Effector CD4-positive, alpha-beta T cell (primary cell): ENCODE measurements at places on chromosomes 7 and 10.

GRCh38 chr7:88205179-88205578, 14.7 kb downstream of the SRI start:
- no peak for DNase-seq

DNA sequence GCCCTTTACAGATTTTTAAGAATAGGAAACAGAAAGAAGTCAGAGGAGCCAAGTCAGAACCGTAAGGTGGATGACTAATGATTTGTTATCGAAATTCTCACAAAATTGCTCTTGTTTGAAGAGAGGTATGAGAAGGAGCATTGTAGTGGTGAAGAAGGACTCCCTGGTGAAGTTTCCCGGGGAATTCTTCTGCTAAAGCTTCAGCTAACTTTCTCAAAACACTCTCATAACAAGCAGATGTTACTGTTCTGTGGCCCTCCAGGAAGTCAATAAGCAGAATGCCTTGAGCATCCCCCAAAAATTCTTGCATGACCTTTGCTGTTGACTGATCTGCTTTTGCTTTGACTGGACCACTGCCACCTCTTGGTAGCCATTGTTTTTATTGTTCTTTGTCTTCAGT, 152.9 kb downstream of the HGF start:
- DNase-seq = no peak

DNA sequence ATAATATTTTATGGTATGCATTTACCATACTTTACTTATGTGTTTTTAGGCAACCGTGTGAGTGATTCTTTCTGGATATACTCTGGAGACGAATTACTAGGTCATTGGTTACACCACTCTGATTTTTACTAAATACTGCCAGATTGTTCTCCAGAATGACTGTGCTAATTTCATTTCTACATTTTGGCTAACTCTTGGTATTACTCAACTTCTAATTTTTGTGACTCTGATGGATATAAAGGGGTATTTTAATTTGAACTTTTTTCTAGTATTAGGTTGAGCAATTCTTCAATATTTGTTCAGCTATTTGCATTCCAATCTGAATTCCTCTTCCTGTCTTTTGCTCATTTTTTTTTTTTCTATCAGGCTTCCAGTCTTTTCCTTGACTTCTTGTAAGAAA, 223.6 kb downstream of the MDFIC start:
- no peak for DNase-seq

GRCh38 chr7:93015779-93016481, 101.8 kb downstream of the SAMD9 start:
- DNase-seq = no peak

- DNase-seq = no peak
Measured at GRCh38 chr7:1397491-1398327, 61.6 kb downstream of the MICALL2 start.

GRCh38 chr10:87593702-87594101, 66.0 kb upstream of the PAPSS2 start:
- no peak for DNase-seq

DNA sequence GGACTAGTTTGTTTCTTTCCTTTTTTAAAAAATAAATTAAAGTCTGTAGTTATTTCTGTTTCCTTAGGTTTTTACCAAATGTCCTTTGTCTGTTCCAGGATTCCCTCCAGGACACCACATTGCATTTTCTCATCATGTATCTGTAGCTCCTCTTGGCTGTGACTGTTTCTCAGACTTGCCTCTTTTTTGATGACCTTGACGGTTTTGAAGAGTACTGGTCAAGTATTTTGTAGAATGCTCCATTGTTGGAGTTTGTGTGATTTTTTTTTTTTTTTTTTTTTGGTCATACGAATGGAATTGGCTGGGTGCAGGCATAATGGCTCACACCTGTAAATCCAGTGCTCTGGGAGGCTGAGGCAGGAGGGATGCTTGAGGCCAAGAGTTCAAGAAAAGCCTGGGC, 127.1 kb upstream of the BMPER start:
- DNase-seq = no peak

GRCh38 chr7:16747102-16747501, 6.5 kb upstream of the TSPAN13 start:
- no peak for DNase-seq

DNA sequence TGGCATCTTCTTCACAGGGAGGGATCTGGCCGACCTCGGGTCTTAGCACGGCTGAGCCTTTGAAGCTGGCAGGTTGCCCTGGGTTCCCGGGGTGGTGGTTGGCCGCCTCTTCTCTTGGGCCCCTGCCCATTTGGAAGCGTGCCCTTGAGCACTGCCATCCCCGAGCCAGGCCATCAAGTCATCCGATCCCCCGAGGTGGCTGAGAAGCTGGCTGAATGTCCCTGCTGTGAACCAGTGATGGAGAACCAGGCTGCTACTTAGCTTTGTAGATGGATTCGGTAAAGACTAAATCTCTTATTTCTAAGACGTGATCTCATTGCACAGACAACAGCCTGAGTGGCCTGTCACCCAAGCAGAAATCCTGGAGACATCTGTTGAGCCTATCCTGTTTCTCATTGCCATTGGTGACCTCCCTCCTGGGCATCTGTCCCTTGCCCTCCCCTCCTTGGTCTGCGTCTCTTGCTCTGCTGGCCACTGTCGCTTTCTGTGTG, 74.3 kb downstream of the GRK5 start:
- DNase-seq = no peak

DNA sequence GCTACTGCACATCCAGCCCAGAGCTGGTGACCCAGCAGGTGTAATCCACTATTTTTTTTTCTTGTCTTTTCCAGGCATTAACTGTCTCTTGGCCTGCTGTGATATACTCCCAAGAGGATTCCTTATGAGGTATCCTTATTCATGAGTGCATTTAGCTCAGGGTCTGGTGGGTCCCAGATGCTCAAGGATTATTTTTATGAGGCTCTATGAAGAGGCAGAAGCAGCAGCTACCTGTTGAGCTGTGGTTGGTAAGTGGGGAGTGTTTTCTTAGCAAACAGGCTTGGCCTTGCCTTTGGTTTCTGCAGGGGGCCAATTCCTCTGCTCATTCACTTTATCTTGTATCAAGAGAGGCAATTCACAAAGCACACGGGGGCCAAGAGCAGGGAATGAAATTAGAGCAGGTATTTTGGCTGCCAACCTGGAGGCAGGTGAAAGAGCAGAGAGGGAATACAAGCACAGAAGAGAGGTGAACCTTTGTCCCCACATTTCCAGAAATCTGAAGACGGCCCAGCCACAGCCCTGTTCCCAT, 221.6 kb downstream of the TMEM178B start:
- DNase-seq = no peak

- no peak for DNase-seq
Measured at GRCh38 chr7:99033765-99034164, 110.1 kb downstream of the SMURF1 start.

DNA sequence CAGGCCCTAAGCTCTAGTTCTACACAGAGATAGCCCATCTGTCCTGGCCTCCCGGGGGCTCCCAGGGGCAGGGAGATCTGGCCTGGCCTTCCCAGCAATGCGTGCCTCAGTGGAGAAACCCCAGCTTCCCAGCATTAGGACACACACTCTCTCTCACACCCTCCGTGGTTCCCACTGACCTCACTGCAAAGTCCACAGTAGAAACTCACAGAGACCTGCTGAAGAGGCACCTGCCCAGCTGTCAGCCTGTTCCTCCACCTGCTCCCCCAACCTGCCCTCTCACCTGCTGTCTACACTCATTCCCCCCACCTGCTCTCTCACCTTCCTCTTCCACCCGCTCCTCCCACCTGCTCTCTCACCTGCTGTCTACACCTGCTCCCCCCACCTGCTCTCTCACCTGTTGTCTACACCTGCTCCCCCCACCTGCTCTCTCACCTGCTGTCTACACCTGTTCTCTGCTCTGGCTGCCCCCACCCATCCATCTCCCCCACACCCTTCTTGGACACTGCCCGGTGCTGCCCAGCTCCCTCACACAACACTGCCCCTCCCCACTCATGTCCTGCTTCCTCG, 21.1 kb upstream of the PFKP start:
- no peak for DNase-seq

- DNase-seq = no peak
Measured at GRCh38 chr7:36486336-36486735, 96.7 kb downstream of the ANLN start.

GRCh38 chr10:17232276-17232960, 4.4 kb downstream of the VIM start:
- DNase-seq = no peak

GRCh38 chr10:5590816-5591215, 66.1 kb downstream of the CALML3 start:
- no peak for DNase-seq

- no peak for DNase-seq
Measured at GRCh38 chr10:84294766-84295447, 33.5 kb upstream of the CCSER2 start.

DNA sequence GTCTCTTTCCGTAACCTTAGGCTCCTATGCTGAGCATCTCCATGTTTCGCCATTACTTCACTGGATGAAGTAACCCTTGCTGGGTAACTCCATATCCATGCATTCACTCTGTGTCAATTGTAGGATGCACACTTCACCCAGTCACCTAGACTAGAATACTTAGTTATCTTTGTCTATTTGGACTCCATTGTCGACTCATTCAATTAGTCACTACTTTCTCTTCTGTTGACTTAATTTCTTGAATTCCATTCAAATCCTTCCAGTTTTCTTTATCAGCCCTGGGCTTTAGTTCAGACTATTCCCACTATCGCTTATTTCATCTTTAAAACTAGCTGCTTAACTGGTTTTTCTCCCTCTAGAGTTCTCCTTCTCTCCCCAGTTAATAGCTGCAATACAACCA, 111.3 kb upstream of the TNS3 start:
- DNase-seq = no peak

DNA sequence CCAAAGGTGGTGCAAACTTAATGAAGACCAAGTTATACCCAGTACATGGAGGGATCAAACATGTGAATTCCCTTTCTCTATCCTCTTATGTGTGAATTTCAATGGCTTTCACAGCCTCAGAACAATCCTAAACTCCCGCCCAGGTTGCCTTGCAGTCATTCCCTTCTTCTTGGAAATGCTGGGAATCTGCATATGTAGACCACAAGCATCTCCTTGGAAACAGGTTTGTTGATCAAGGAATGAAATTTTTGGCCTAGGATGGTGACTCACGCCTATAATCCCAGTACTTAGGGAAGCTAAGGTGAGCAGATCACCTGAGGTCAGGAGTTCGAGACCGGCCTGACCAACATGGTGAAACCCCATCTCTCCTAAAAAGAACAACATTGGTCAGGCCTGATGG, 77.8 kb upstream of the ABI1 start:
- no peak for DNase-seq

DNA sequence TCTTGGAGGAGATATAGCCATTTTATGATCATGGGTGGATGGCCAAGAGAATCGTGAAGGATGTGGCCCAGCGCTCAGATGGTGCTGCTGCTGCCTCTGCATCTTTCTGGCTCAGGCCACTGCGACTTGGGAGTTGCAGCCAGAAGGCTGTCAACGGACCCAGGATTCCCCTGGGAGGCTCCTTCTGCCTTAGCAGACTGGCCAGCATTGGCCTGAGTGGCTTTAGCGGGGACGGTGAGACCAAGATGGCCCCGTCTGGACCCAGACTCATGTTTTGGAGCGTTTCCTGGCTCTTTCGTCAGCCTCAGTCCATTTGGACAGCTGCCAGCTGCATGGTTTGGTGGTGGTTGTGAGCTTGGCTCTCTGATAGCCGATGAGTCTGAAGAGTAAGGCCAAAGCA, 97.2 kb downstream of the GALNT17 start:
- DNase-seq = no peak

DNA sequence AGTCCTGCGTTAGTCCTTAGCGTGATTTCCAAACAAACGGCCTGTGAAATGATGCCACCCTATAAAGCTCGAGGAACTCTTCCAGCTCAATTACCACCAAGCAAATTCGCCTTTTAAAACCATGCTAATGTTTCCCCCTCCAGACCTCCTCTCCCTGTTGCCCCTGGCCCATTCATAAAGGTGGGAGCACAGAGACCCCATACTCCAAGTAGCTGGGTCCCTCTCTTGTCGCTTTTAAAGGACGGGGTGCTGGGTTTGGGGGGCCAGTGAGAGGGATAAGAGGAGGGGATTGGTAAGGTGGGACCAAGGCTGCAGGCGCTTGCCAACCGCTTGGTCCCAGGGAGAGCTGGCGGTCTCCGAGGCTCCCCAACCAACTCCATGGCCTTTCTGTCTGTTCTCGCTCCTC, 1.2 kb downstream of the HMX2 start:
- DNase-seq = no peak

DNA sequence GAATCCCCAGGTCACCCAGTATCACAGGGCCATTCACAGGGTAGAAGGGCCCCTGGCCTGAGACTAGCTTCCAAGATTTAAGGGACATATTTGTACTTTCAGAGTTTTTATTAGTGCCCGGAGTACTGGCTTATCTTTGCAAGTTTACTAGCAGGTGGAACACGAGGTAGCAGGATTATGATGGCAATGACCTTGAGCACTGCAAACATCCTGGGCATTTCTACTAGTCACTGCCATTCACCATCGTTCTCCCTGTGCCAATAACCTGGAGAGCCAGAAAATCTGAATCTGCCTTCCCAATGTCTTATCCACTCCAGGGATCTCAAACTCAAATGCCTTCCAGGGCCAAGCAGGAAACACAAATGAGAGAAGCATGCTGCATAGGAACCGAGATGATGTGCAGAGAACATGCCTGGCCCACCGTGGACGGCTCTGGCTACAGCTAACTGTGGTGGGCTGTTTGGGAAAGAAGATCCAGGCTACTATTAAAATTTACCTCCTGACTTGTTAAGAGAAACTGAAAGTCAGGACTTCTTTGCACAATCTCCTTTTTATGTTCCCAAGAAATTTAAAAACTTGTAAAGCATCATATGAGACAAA, 16.7 kb downstream of the FAM53B start:
- no peak for DNase-seq

DNA sequence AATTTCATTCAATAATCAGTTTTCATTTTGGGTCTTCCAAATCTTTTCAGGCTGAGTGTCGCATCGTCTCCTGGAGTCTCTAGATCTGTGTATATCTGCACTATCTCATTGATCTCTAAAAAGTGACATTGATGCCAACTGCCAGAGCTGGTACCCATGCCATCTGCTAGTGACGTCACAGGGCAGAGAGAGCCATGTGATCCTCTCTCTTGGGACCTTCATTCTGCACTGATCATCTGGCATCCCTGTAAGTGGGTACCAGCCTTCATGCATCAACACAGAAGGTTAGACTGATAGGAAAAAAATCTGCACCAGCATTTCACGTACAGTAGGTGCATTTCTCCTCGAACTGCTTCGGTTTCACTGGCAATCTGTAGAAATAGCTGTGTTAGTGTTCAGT, at the start of gene NEUROD6:
NEUROD6 (minus strand) TSS at position 124 of the 400 bp plus-strand sequence. CDS start 1,458 bp downstream, outside the sequence.
- no peak for DNase-seq

DNA sequence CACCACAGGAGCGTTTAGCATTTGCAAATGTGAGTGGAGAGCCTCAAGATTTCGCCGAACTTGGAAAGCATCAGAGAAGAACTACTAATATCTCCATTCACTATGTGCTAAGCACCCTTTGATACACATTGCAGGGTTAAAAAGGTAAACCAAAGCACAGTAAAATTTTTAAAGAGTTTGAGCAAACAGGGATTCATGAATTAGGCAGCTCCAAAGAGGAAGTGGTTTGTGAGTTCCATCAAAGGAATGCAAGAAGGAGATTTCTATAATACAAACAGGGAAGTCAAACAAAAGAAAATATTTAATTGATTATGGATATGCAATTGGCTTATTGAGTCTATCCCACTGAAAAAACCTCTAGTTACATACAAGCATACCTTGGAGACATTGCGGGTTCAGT, 81.1 kb upstream of the TMEM72 start:
- DNase-seq = no peak
